ENCODE measurements at places on chromosomes 3 and 15.

DNA sequence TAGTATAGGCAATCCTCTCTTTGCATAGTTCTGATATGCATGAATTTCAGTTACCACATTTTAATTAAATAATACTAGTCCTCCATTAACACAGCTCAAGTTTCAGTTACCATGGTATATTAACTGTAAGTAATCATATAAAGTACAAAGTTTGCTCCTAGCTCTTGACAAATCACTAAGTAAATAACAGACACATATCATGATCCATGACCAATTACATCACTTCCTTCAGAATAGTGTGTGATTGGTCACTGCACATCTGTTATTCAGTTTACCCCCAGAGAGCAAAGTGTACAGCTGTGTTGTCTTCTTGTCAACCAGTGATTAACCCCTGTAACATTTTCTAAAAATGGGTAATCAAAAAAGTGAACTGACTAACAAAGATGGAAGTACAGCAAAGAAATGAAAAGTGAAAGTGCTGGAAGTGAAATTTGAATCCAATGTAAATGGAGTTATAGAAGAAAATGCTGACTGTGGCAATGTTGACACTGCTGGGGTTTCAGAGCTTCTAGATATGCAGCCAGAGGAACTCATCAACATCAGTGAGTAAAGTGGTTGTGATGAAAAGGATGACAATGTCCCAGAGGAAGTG is 30.2 kb upstream of the LEKR1 start:
- no peak for DNase-seq

GRCh38 chr3:164230385-164231094 is 847.8 kb downstream of the SI start:
- DNase-seq, result no peak

DNA sequence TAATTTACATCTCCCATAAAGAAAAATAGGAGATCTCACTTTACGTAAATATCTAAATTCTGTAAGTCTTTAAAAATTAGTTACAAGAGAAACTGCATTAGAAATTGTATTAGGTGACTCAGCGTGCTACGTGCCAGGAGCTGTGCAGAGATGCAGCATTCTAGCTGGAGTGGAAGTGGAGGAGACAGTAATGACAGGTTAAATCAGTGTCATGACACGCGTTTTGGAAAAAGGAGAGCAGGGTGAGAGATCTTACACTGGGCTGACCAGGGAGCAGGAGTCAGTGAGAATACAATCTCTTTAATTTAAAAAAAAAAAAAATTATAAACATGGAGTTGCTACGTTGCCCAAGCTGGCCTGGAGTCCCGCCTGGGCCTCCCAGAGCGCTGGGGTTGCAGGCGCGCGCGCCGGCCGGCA is 635 bp downstream of the TUBGCP5 start:
- DNase-seq, result no peak

DNA sequence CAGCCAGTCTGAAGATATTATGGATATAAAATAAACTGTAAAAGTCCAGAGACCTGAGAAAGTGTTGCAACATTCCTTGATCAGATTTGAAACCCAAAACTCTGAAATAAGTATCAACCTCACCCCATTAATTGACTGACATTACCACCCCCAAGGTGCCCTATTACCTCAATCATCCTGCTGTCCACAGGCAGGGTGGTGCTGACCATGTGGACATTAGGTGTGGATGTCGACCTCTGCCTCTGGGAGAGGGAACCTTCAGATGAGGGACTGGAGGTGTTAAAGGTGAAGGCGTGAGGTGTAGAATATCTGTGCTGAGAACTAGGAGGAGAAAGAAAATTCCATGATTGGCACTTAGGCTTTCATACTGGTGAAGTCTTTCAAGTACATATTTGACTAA is 47.1 kb downstream of the MKRN2 start:
- DNase-seq, result no peak

- DNase-seq, result no peak
These were observed 69.0 kb downstream of the RBM6 start for GRCh38 chr3:50008931-50009330.

DNA sequence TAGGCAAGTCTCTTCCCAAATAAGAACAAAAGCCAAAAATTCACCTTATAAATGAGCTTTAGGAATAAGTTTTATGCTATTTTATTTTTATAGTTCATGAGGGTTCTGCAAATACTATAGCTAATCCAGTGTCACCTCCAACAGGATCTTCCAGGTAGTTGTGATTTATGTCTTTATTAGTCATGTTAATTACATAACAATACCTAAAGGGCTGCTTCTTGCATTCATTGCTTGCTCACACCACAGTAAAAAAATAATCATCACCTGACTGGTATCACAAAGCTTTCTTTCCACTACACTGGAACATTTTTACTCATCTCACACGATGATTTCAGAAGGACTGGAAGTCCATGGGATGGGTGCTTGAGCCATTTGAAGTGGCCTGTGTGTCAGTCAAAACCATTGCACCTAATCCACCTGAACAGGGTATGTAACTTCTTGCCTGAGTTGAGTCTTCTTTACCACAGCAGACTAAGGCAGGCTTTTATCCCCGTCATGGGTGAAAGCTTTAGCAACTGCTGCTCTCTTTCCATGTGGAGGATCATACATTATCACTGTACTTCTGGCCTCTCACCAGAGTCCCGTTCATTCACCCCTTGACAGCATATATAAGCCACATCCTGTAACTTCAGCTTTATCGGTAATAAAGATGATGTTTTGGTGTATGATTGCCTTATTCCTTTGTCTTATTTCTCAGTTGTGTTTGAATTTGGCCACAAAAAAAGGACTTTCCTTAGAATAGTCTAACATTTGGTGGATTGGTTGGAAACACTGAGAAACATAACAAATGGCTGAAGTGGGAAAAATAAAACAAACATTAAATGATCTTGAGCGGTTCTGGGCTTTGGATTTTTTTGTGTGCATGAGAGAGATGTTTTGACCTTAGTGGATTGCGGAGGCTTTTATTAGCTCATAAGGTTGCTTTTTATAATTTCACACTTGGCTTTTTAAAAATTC is 382.6 kb upstream of the THBS1 start:
- no peak for DNase-seq

DNA sequence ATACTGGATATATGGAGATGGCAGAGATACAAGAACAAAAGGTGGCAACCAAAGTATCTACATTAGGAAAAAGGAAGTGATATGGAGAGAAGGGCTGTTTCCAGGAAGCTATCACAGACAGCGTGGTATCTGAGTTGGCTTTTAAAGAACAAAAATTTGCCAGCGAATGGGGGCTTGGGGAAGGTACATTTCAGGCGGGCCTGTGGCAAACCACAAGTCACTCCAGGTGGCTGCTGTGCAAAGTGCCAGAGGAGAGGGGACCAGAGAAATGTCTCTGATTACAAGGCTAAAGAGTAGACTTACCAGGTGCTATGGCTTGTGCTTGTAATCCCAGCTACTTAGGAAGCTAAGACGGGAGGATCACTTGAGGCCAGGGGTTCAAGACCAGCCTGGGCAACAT is 91.1 kb downstream of the MSL2 start:
- no peak for DNase-seq

DNA sequence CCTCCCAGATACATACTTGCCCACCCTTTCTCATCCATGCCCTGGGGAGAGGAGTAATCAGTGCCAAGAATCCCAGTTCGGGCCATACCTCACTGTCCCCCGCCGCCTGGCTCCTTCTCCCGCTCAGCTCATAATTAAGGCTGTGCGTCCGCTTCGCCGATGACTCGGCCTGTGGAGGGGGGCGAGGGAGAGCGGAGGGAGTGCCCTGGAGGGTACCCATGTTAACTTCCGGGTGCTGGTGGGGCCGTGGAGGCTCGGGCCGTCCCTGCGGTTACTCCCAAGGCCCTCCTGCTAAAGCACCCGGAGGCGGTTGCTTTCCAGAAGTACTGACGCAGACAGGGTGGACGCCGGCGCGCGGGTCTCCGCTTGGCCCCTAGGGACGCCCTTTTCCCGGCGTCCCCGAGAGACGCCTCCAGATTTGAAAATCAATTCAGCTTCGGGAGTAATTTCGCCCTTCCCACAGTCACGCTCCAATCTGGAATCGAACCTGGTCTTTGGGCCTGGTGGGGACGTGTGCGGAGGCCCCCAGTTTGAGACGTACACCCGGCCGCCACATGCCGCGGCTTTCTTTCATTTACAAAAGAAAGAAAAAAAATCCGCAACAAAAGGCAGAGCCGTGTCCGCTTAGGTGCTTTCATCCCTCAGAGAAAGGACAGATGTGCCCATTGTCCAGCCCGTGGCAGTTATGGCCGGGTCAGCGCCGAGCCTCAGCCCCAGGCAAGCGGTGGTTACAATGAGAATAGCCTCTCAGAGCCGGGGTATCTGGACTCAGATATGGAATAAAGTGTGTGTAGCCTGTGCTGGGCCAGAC is 1.0 kb upstream of the ONECUT1 start:
- peak; percentile 66 for DNase-seq

GRCh38 chr3:159170436-159171003 is 368.7 kb downstream of the MFSD1 start:
- no peak for DNase-seq

- DNase-seq, result no peak
These were observed 66.4 kb downstream of the PRTG start for GRCh38 chr15:55676507-55676906.

DNA sequence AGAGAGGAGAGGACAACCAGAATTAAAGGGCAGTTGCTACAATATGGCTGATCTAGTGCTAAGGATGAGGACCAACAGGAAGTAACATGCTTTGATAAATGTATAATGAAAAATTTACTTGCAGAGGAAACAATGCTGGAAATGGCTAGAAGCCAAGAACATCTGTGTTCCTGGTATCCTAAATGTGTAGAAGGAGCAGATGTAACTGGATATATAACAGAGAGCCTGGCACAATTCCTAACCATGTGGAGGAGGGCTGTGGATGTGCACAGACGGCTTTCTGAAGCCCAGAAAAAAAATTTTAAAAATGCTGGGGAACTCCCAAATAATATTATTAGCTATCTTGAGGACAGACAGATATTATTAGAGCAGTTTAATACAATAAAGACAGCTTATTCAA is 159.4 kb upstream of the GBE1 start:
- no peak for DNase-seq

DNA sequence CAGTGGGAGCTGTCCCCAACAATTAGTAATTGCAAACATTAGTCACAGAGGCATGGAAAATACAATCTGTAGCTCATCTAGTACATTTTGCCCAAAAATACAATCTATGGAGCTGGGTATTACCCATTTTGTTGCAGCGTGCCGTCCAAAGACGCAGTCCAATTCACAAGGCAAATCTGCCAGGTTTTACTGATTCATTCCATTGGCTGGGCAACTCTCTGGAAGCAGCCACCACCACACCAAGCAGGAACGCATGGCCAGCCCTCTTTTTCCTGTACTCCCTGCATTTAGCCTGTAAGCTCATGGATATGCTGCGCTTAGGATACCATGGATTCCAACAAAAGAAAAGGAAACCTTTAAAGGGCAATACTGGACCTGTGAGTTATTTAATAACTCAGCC is 60.5 kb upstream of the ARRDC4 start:
- no peak for DNase-seq

- no peak for DNase-seq
These were observed 134.0 kb downstream of the MFSD1 start for GRCh38 chr3:158935846-158936245.

DNA sequence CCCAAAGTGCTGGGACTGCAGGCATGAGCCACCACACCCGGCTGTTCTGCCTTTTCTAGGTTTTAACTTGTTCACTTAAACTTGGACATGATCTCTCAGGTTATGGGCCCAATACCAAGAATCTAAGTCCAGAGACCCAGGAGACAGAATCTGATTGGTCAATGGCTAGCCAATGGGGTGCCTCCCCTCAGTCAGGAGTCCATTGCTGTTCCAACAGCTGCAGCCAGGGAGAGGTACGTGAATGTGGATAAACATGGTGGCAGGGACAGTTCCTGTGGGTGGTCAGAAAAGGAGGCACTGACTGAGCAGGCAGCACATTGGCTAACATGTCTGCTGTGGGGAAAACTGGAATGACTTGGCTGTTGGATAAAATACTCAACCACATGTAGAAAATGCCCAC is 140.3 kb downstream of the RPLP1 start:
- no peak for DNase-seq

DNA sequence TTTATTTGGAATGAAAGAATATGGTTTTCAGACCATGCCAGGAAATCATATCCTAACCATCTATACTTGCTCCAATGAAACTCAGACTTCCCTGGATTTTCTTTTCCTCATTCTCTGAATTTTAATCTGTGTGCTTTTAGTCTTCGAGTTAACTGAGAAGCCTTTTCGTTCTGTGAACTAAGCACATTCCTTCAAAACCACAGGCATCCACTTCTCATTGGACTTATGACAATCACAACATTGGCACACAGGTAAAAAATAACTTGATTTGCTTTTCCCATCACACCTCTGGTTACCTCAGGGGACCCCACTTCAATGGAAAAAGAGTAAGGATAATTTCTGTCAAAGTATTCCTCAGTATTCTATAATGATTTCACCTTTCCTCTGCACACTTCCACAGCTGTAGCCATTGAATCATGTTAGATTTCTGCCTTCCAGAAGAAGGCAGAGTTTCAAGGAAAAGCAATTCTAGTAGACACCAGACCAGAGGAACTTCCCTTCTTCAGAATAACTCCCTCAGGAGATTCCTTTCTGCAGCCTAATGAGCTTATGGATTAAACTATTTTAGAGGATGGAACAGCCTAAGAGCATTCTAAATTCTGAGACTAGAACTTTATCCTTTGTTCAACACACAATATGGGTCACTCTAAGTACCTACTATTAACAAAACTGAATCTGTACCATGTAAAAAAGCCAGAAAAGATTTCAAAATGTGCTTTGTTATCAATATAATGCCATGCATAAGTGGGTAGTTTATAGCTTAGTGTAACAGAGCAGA is 15.9 kb downstream of the COMMD2 start:
- DNase-seq, result no peak

- DNase-seq, result no peak
These were observed 88.3 kb upstream of the ST8SIA2 start for GRCh38 chr15:92305343-92305742.

- no peak for DNase-seq
These were observed 10.8 kb downstream of the HSPBAP1 start for GRCh38 chr3:122782804-122783203.

GRCh38 chr15:88605189-88606069 is 15.7 kb upstream of the AEN start:
- peak; percentile 80 for DNase-seq

DNA sequence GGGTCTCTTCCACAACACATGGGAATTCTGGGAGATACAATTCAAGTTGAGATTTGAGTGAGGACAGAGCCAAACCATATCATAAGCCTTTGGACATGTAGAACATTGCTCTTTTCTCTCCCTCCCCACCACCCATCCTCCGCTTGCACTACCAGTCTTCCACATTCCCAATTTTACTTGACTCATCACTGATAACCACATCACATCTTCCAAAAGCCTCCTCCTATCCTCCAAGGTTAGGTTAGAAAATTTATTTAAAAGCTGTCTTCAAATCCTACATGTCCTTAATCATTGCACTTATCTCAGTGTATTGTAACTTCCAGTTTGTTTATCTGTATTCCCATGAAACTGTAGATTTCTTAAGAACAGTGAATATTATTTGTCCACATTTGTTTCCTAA is 10.4 kb downstream of the ZBED2 start:
- DNase-seq, result no peak

GRCh38 chr15:68151277-68151676 is 53.9 kb downstream of the CALML4 start:
- DNase-seq, result no peak

GRCh38 chr3:57816471-57817095 is 60.5 kb downstream of the SLMAP start:
- DNase-seq, result no peak

All from H9 (cell line).